Omental fat pad (tissue), 4 donors: ENCODE measurements at places on chromosomes 16 and 17. TPM values are rescaled to one million over a fixed set of nuclear protein-coding genes. Genes with fewer than 3 reads are reported as not detected.
A peak's percentile ranks its signal among the peaks of the same experiment; 100 is the strongest.

DNA sequence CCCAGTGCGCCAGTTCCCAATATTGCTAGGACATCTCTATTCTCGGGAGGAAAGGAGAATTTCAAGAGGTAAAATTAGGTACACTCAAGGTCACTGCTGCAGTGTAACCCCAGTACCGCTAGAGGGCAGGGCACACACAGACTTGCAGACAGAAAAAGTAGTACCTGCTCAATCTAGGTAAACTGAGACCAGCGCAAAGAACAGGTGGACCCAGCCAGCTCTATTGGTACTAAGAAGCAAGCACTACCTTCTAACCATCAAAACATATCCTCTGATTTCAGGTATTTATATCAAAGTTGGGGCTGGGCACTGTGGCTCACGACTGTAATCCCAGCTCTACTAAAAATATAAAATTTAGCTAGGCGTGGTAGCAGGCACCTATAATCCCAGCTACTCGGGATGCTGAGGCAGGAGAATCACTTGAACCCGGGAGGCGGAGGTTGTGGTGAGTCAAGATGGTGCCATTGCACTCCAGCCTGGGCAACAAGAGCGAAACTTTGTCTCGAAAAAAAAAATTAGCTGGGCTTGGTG, 3.6 kb upstream of the WDR81 start:
- peak; percentile 65 for DNase-seq

DNA sequence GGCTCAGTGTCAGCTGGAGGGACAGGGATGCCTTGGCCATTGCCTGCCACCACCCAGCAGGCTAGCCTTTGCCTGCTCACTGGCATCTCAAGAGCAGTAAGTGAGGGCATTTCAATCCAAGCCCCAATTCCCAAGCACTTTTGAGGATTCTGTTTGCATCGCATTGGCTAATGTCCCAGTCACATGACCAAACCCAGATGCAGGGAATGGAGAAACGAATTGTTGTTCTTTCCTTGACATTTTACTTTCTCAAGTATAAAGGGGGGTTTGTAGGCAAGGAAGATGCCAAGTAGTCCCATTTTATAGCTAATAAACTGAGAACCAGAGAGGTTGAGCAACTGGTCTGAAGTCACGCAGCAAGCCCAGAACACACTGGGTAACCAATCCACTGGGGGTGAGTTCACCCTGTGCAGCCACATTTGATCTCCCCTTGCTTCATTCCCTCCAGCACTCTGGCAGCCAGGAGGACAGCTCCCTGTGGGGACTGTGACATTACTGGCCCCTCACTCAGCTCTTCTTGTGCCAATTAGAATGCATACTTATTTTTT, 193.8 kb upstream of the CACNG3 start:
- no peak for DNase-seq

GRCh38 chr16:73558219-73558618, 510.3 kb upstream of the ZFHX3 start:
- DNase-seq: no peak

Gene TGFB1I1
- total RNA-seq: 16.3 TPM

DNA sequence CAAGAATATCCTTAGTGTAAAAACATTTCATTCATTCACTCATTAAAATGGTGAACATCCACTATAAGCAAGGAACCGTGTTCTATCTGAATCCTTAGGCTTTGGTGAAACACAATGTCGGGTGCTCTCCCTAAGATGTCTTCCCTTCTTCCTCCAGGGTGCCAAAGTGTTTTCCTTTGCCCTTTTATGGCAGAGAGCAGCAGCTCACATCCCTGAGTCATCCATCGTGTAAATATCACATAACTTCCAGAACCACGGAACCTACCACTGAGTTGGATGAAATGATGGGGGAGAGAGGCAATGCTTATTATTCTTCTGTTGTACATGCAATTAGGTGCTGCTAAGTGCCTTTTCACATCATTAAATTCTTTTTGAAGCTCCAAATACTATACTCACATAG, 50.2 kb downstream of the DNAH3 start:
- no peak for DNase-seq

GRCh38 chr17:61383689-61384201, 15.9 kb upstream of the TBX2 start:
- no peak for DNase-seq

Gene SCARF1
- total RNA-seq: 43.0 TPM

- DNase-seq: peak; percentile 32
Measured at GRCh38 chr17:39740357-39741111, 2.8 kb downstream of the GRB7 start.

GRCh38 chr17:41009301-41009760, 403 bp upstream of the KRTAP3-1 start:
- no peak for DNase-seq

Gene PERCC1
- total RNA-seq: not detected

DNA sequence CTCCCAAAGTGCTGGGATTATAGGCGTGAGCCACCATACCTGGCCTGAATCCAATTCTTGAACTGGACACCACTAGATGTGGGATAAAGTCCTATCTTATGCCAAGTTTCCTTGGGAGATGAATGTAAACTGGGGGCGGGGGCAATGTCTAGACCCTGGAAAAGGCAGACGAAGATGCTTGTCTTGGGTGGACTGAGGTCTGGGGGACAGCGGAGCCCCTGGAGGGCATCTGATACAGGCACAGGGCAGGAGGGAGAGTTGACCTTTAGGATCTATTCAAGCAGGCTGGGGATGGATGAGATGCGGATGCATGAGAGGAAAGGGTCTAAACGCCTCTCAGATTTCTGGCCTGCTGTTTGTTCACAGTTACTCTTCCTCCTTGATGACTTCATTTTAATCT, 11.7 kb downstream of the C1QTNF1 start:
- DNase-seq: no peak

Gene MT3
- not detected for total RNA-seq

Gene FLCN
- total RNA-seq: 75.7 TPM
